Osteocyte (in vitro differentiated cells): ENCODE measurements at places on chromosomes 6 and 20. TPM values are rescaled to one million over a fixed set of nuclear protein-coding genes. Genes with fewer than 3 reads are reported as not detected.

The RSPO4 gene
- total RNA-seq, result not detected in 2 replicates

The TMEM244 gene
- not detected in 2 replicates for total RNA-seq

The FBXO9 gene
- 74.8 and 79.9 TPM in 2 replicates for total RNA-seq

The SLC35D3 gene
- not detected in 2 replicates for total RNA-seq

The LTB gene
- not detected in 2 replicates for total RNA-seq

The SMLR1 gene
- not detected in 2 replicates for total RNA-seq

The BPIFA2 gene
- total RNA-seq, result not detected in 2 replicates

The RPN2 gene
- 167 and 168 TPM in 2 replicates for total RNA-seq

The TMEM74B gene
- total RNA-seq, result not detected in 2 replicates

The SCRT2 gene
- not detected in 2 replicates for total RNA-seq

The TAGAP gene
- total RNA-seq, result not detected in 2 replicates

The MCHR2 gene
- total RNA-seq, result not detected in 2 replicates

The RNF146 gene
- total RNA-seq, result 53.9 and 58.4 TPM in 2 replicates

The WFDC11 gene
- total RNA-seq, result not detected in 2 replicates

The FUT9 gene
- total RNA-seq, result not detected in 2 replicates

The OOEP gene
- total RNA-seq, result not detected in 2 replicates

The C6orf163 gene
- 3.8 and 5.1 TPM in 2 replicates for total RNA-seq

The SPATA2 gene
- total RNA-seq, result 6.6 and 7.1 TPM in 2 replicates

The FAM120B gene
- 34.0 and 36.9 TPM in 2 replicates for total RNA-seq

The TFEB gene
- total RNA-seq, result 8.9 and 11.1 TPM in 2 replicates

The GPANK1 gene
- total RNA-seq, result 17.0 and 18.7 TPM in 2 replicates

The CGAS gene
- total RNA-seq, result 0.37 and 0.59 TPM in 2 replicates

The OPRL1 gene
- 1.6 and 2.1 TPM in 2 replicates for total RNA-seq

The STMND1 gene
- not detected in 2 replicates for total RNA-seq

The DEFB118 gene
- not detected in 2 replicates for total RNA-seq

The FAM135A gene
- 15.5 and 16.5 TPM in 2 replicates for total RNA-seq

The GSTA2 gene
- total RNA-seq, result not detected in 2 replicates

The UQCC2 gene
- 68.9 and 75.7 TPM in 2 replicates for total RNA-seq

The CST2 gene
- total RNA-seq, result not detected in 2 replicates

The TP53TG5 gene
- total RNA-seq, result not detected in 2 replicates

The PPP1R3G gene
- 0.29 and 0.40 TPM in 2 replicates for total RNA-seq

The FBXO5 gene
- 8.6 and 8.9 TPM in 2 replicates for total RNA-seq

The VSTM2L gene
- 14.6 and 14.7 TPM in 2 replicates for total RNA-seq

The IP6K3 gene
- 3.0 and 4.0 TPM in 2 replicates for total RNA-seq

The JPH2 gene
- 14.2 and 16.5 TPM in 2 replicates for total RNA-seq

The SUMO4 gene
- 1.5 and 2.9 TPM in 2 replicates for total RNA-seq

The SYTL3 gene
- total RNA-seq, result 0.31 and 0.48 TPM in 2 replicates

The MEA1 gene
- 66.2 and 67.8 TPM in 2 replicates for total RNA-seq

The EFCAB8 gene
- total RNA-seq, result 0.64 and 0.97 TPM in 2 replicates

The OGFR gene
- total RNA-seq, result 47.2 and 48.9 TPM in 2 replicates

The GGTLC1 gene
- not detected in 2 replicates for total RNA-seq

The TFAP2A gene
- total RNA-seq, result 53.2 and 59.6 TPM in 2 replicates

The SPATS1 gene
- not detected in 2 replicates for total RNA-seq

The MUCL3 gene
- total RNA-seq, result not detected in 2 replicates

The FAM209B gene
- 0.55 TPM in 1 of 2 replicates, not detected in the other for total RNA-seq

The CCN6 gene
- total RNA-seq, result not detected in 2 replicates

The C20orf96 gene
- total RNA-seq, result 17.6 and 19.9 TPM in 2 replicates

The HLA-DQA2 gene
- total RNA-seq, result not detected in 2 replicates

The ADIG gene
- total RNA-seq, result not detected in 2 replicates

The TCP11 gene
- total RNA-seq, result 0.43 TPM in 1 of 2 replicates, not detected in the other

The SLC13A3 gene
- total RNA-seq, result 1.8 and 2.1 TPM in 2 replicates
